ENCODE measurements at places on chromosomes 4 and X.

DNA sequence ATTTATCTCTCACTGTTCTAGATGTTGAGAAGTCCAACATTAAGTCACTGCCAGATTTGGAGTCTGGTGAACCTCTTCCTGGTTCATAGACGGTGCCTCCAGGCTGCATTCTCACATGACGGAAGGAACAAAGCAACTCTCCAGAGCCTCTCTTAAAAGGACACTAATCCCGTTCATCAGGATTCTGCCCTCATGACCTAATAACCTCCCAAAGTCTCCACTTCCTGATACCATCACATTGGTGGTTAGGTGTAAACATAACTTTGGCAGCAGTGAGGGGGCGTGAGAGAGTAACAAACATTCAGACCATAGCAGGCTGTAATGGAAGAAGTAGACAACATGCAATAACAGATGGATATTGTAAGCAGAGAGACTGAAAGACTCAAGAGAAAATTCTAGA lies 388.6 kb downstream of the PDHA2 start:
- no peak for DNase-seq

DNA sequence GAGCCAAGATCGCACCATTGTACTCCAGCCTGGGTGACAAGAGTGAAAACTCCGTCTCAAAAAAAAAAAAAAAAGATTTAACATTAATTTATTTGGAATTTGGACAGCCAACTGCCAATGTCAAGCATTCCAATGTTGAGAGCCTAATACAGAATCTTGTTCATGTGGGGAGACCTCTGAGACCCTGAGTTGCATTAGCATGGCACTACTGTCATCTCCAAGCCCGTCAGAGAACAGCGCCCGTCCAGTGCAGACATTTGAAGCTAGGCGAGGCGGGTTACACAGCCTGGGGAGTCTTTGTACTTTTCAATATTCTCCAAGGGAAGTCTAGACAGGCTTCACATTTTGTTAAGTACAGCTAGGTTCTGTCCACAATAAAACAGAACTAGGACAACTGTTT lies 126.7 kb downstream of the CHRNA9 start:
- no peak for DNase-seq

DNA sequence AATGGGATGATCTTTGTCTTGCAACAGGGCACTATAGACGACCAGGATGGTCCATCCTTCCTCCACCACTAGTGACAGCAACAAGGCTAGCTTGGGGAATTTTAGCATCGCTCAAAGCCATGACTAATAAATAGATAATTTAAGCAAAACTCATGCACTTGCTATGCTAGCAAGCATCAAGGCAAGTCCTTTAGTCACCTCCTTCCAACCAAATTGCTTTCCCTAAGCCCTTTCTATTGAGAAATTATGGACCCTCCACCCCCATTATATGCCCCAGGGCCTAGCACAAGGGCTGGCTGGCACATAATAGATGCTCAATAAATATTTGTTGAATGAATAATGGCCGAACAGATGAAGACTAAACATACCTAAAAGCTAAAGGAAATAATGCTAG lies 28.6 kb downstream of the SLC16A2 start:
- DNase-seq, result no peak

- no peak for DNase-seq
These were observed 60.6 kb downstream of the GABRA2 start for GRCh38 chr4:46329118-46329976.

DNA sequence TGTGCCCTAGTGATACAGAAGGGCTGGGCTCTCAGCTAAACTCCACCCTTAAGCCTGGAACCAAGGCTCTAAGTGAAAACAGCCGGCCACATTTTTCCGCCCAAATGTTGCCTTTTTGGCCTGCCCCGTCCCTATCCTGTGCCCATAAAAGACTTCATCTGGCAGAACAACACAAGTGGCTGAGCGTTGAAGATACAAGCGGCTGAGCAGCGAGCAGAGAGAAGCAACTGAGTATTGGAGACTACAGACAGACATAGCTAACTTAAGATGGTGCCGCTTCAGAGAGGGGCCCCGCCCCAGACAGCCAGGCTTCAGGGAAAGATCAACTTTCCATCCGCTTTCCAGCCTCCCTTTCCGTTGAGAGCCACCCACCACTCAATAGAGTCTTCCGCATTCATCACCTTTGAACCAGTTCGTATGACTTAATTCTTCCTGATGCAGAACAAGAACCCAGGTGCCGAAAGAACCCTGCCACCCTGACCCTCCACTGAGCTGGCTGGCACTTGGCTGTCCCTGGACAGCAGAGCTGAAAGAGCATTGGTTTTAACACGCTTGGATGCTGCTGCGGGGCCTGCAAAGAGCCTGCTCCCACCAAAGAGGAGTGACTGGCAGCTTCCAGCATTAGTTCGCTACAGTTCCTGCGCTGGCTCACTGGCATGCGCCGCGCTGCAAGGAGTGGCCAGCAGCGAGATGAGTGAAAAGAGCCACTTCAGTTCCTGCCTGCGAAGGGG lies 853.2 kb upstream of the INTU start:
- DNase-seq, result no peak

DNA sequence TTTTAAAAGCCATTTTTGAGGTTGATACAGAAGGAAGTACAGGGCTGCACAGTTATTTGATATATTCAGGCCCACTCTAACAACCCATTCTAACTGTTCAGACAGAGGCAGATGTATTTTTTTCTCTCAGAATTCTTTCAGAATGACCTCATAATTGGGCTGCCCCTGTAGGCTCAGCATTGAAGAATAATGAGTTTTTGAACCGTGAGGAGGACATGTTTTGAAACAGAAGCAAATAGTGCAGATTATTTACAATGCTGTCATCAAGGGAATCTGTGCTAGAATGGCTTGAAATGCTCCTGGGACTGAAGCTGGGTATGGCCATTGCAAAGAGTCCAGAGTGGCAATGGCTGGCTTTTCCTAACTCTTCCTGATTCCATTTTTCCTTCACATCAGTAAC lies 158.1 kb downstream of the SOX3 start:
- DNase-seq, result no peak

GRCh38 chr4:76611616-76612207 lies 176.7 kb downstream of the SHROOM3 start:
- no peak for DNase-seq

GRCh38 chrX:139844163-139844562 lies 88.7 kb downstream of the ATP11C start:
- no peak for DNase-seq

DNA sequence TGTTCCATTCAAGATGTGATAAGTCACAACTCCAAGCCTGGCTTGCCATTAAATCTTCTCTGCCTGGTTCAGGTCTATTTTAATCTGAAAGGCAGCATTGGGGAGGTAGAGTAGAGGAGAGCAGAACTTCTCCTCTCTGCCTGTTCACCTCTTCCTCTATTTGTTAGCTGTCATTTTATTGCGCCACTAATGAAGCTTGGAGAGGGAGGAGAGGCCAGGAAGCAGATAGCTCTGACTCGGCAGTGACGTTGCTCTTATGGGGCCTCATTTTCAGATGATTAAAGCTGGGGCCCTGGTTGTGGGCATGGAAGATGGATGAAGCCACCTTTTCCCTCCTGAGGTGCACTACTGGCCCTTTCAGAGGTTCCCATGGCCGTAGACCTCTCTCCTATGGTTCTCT lies 207.3 kb downstream of the MID1IP1 start:
- no peak for DNase-seq

DNA sequence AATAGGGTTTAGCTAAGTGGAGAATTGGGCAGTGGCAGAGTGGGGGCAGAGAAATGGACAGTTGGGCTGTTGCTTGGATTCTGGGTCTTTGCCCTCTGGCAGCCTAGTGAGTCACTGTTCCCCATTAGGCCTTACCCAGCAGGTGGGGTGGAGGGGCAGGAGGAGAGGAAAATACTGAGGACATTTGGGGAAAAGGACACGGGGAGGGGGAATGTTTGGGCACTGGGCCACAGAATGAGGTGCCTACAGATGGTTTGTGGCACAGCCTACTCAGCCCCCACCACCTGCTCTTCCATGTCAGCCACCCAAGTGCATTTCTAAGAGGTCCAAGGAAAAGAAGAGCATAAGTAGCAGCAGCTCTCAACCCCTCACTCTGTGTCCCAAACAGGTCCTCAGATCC lies 13.0 kb downstream of the SLC16A2 start:
- no peak for DNase-seq

GRCh38 chr4:2273657-2274319 lies 11.9 kb upstream of the MXD4 start:
- no peak for DNase-seq

DNA sequence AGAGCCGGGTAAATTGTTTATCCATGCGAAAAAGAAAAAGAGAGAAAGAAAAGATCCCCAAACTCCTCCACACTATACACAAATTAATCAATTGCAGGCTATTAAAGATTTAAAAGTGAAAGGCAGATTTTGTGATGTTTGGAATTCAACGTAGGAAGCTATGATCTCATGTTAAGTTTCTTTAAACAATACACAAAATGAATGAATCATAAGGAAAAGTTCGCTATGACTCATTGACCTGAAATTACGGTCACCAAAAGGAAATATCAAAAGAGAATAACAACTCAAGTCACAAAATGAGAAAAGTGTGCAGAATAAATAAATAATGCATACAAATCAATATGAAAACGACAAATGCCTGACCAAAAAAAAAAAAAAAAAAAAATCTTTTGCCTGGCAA lies 28.6 kb downstream of the CLNK start:
- no peak for DNase-seq

GRCh38 chr4:101730291-101731117 lies 60.0 kb upstream of the BANK1 start:
- peak; percentile 2 for DNase-seq

DNA sequence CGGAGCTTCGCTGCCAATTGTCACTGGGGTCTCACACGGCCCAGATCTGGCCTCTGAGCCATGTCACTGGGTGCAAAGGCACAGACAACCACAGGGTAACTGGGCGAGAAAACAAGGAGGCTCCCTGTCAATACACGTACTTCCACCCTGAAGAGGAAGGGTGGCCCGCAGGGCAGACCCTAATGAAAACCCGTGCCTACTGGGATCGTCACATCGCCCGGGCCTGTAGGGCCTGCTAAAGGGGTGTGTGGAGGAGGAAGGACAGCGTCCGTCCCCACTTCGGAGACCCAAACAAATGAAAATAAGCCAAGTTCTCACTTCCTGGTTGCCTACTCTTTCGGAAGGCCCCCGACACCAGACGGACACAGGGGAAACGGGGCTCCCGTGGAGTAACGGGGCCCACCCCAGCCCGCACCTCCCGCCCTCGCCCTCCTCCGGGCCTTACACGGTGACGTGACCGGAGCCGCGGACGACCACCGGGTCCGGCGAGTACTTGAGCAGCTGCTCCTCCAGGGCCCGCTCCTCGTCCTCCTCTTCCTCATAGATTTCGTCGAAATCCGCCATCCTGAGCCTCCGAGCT lies 578 bp downstream of the CHIC2 start:
- no peak for DNase-seq

- no peak for DNase-seq
These were observed 99.5 kb upstream of the ITM2A start for GRCh38 chrX:79466636-79467035.

DNA sequence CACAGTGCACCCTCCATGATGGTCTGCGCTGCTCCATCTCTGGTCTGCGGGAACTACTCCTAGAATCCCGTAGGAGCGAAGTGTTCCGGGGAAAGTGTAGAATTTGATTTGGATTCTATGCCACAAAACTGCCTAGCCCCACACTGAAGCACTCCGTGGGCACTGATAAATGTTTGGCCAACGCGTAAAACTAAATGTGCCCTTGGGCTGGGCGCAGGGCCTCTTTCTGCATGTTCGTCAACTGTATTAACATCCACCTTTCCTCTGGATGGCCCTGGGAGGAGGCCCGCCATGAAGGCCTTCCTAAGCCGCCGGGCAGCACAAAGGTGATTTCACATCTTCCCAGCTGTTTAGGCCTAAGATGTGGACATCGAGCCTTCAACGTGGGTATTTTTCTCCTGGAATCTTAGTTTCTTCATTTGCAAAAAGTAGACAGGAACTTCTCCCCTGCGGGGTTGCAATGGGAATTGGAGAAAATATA lies 2.6 kb downstream of the MSX1 start:
- DNase-seq, result no peak

DNA sequence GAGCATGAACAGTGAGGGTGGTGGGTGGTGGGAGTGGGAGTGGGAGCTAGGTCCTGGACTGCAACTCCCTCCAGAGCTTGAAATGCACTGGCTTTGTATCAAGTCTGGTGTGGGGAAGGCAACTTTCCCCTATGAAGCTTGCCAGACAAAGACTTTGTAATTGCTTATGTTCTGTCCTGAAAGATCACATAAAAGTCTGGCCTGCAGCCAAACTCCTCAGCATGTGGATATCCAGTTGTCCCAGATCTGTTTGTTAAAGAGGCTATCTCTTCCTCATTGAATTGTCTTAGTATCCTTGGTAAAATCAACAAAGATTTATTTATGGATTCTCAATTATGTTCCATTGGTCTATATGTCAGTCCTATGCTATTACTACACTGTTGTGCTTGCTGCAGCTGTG lies 607.9 kb downstream of the GLUD2 start:
- no peak for DNase-seq

DNA sequence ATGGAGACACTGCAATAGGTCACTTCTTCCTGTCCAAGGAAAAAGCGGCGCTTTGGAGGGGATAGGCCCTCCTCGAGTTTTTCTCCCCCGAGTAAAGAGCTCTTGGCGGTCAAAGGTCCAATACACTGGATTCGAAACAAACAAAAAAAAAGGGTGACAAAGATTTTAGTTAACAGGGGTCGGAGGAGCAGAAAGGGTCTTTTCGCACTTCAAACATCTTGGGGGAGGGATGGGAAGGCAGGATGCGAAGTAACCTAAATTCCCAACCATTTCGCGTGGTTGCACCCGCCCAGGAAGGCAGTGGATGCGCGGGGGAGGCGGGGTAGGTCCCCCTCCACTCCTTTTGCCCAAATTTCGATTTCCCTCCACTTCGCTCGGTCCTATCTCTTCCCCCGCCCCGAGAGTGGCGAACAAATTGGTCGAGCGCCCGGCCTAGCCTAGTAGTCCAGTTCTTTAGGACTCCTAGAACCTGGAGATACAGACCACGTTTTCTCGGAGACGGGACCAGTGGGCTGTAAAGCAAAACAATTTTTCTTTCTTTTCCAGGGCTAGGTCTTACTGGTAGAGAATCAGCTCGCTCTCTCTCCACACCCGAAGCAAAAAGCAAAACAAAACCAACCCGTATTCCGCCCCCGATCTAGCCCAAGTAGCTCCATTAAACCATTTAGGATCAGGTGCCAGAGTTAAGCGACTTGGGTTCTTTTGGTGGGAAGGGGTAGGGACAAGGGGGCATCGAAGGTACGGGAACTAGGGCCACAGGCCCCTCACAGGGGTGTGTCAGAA lies 2.0 kb upstream of the STAG2 start:
- DNase-seq, result no peak

- no peak for DNase-seq
These were observed 81.4 kb upstream of the CPEB2 start for GRCh38 chr4:14920759-14921320.

DNA sequence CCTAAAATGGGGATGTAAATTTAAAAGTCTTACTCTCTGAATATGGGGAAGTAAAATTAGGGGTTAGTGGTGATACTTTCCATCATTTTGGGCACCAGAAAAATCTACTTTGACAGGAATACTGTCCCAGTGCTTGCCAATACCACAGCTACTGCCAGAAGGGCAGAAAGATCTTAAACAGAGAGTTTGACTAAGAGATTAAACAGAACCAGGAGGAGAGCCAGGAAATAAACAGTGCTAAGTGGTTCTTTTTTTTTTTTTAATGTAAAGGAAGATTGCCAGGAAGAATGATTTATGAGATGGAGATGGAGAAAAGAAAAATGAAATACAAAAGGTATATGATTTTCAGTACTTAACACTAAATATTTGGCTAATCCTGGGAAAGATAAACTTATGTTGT lies 126.8 kb downstream of the RTL3 start:
- no peak for DNase-seq
